ENCODE measurements at places on chromosomes 2 and 18.

- DNase-seq = no peak
Measured at GRCh38 chr2:86413296-86414094, 27.7 kb upstream of the KDM3A start.

DNA sequence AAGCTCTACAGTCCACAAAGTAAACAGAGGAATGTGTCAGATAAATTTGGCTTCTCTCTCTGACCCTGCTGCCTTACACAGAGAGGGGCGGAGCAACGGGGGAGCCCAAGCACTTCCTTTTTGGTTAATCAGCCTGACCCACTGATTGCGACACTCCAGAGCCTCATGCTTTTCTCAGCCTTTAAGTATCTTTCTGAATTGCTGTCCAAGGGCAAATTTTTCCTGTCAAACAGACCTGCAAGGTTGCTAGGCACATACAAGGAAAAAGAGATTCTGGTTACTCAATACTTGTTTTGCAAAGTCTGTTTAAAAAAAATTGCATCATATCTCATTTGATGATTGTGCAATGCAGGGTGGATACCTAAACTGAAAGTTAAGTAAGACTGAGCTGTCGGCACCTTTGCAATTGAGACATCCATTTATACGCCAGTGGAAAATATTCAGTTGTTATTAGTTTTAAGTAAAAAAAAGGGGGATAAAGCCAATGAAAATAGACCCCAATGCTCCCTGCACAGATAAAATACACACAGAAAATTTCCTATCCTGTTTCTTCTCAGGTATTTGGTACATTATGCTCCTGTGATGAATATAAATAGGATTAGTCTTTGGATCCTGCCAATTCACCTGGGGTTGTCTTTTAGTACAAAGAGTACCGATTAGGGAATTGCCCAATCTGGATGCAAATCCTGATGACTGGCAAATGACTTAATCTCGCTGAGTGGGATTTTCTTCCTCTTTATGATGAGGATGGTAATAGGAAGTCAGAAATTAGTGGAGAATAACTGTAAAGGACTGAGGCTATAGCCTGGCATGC is 260.2 kb upstream of the TRIB2 start:
- DNase-seq = peak; percentile 58

GRCh38 chr2:119249855-119250717 is 26.5 kb downstream of the STEAP3 start:
- DNase-seq = no peak

- no peak for DNase-seq
Measured at GRCh38 chr2:45477546-45477945, 133.5 kb downstream of the SRBD1 start.

DNA sequence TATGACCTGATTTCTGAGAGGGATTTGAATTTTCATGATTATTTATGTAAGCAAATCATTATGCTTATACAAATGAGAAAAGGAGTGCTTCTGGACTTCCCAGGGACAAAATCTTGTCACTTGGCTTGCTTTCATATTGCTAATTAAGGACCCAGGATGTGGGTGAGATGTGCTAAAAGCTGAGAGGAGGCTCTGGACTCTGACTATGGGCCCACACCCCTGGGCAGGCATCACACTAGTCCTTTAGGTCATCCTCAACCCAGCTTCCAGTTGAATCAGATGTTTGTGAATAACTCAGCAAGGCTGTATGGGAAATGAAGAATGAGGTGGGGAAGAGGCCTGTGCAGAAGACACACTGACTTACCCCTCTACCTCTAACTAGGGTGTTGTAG is 11.9 kb downstream of the IL1B start:
- DNase-seq = no peak

- DNase-seq = no peak
Measured at GRCh38 chr2:45769056-45769455, 117.6 kb downstream of the PRKCE start.

Data from stimulated activated CD4-positive, alpha-beta T cell treated with anti-CD3 and anti-CD28 coated beads, Interleukin-12 subunit alpha, Interleukin-12 subunit beta, amount 100 ng/mL, for 48 hours (primary cell).